ENCODE measurements at places on chromosomes 13 and 19. TPM values are rescaled to one million over a fixed set of nuclear protein-coding genes. Genes with fewer than 3 reads are reported as not detected.
A peak's percentile ranks its signal among the peaks of the same experiment; 100 is the strongest.

DNA sequence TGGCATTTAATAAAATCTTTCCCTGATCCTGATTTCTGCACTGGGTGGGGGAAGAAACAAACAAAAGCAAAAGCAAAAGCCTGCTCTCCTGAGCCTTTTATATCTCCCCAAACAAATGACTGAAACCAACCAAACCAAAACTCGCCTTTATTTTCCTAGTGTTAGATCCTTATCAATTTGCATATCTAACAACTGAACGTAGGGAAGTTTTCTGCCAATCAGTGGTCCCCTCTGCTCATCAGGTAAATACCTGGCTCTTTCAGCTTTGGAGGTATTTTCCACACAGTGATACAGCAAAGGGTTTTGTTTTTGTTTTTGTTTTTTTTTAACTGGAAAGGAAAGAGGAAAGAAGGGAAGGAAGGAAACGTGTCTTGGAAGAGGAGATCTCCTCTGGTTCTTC, 3.3 kb downstream of the AMER2 start:
- DNase-seq = no peak

DNA sequence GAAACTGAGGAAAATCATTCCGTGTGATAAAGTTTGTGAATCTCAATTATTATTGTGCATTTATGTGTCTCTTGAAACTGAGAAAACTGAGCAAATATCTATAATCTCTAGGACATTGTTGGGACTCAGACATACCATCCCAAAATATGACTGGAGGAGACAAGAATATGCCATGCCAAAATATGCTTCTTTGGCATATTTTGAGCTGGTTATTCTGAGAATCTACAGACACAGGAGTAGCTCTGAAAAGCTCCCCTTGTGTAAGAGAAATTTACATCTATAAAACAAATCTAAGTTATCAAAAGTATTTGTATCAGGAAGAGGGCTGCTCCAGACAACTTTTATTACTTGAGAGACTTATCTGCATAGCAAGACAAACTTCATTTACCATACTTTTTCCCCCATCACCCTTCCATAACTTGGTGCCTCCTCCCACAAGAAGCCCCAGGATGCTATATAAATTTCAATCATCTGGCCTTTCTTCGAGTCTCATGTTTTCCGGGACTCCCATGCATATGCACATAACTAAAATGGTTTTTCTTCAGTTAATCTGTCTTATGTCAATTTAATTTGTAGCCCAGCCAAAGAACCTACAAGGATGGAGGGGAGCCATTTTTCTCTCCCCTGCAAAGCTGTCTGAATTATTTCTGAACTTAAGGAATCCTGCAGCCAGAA, 28.6 kb upstream of the NDFIP2 start:
- DNase-seq = no peak

- peak; percentile 81 for DNase-seq
Measured at GRCh38 chr19:2491130-2491801, 15.3 kb downstream of the GADD45B start.

DNA sequence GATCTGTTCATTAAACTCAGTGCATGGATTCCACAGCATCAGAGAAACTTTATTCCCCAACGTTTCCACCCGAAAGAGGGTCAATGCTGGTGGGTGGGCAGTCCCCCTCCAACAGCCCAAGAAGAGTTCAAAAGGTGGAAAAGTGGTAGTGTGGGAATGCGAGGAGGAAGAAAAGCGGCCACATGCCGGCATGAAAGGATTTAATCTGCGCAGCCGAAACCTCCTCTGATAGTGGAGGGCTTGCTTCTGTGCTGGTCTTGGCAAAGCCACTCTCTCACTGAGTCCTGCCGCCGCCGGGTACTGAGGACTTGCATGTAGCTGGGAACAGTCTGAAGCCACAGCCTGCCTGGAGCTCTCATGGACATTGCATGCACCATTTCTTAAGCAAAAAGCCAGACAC, 136.2 kb upstream of the ZNF536 start:
- peak; percentile 73 for DNase-seq

DNA sequence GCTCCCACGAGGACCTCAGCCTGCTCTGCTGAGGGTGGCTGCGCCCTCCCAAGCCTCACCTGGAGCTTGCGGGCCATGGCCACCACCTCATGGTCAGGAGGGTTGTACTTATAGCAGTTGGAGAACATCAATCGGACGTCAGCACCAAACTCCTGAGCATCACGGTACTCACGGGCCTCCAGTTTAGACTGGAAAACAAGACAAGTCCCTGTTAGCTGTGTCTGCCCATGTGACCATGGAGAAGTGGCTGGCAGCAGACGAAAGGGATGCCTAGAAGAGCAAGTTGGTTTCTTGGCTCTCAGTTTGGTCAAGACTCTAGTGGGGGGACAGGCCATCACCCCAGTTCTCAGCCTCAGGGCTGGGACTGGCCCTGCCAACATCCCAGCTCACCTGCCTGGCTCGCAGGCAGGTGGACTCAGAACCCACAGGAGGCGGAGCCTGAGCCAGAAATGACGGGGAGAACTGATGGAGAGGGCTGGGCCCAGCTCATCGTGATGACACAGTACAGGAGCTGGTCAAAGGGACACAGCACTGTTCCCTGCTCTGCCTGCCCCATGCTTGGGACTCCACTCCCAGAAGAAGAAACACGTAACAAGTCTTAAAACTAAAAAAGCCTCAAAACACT, 31.2 kb upstream of the EPHX3 start:
- no peak for DNase-seq

GRCh38 chr13:50668049-50668448, 175.4 kb downstream of the DLEU7 start:
- DNase-seq = no peak

- peak; percentile 63 for DNase-seq
Measured at GRCh38 chr13:30972888-30973377, 40.5 kb downstream of the TEX26 start.

GPR4 gene
- total RNA-seq = 0.31 TPM
